Activated T-helper 17 cell treated with anti-CD3 and anti-CD28 coated beads, Interleukin-2, amount 50 U/mL, for 72 hours (primary cell): ENCODE measurements at places on chromosomes 4 and X. TPM values are rescaled to one million over a fixed set of nuclear protein-coding genes. Genes with fewer than 3 reads are reported as not detected.

DNA sequence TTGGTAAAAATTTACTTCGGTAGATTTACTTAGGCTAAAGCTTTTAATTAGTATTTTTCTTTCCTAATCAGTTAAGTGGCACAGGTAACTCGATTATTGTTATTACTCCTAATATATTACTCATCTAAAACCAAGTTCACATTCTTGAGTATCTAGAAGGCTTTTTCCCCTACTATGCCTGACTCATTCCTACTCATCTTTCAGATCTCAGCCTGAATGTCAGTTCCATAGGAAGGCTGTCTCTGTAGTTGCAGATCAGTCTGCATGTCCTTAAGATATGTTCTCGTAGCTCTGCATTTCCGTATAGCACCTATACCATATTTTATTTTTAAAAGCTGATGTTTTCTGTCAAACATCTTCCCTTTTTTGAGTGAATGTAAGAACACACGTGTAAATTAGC is 5.9 kb upstream of the FAM184B start:
- peak; percentile 77 for ATAC-seq

DNA sequence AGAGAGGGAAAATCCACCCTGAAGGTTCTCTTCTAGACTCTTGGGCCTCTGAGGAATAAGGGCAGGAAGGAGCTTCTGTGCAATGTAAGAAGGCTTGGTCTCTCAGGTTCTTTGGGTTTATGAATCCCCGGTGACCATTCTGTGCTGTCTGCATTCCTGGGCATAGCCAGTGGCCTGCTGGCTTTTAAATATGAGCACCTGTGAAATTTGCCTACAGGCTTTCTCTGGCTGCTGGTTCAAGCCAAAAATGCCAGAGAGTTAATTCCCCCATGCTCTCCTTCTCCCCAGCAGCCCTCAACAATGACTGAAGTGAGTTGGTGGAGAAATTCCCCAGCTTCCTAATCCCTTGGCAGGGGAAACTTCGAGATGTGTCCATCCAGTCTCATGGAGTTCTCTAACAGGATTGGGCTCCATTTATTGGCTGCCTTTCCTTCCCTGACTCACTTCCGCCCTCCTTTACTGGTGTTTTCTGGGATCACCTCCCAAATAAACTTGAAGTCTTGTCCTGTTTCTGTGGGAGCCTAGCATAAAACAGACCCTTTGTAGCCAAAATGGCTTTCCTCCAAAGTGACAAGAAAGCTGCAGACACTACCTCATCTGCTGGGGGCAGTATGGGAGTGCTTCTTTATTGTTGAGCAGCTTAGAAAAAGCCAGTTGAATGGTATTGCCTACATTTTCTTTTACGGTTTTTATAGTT is 179.4 kb upstream of the CASK start:
- no peak for ATAC-seq

The ATP2B3 gene
- not detected for total RNA-seq

- ATAC-seq, result peak; percentile 37
These were observed 90.1 kb downstream of the IRF2 start for GRCh38 chr4:184384056-184384809.

GRCh38 chr4:76060506-76060905 is 14.0 kb upstream of the ART3 start:
- no peak for ATAC-seq

GRCh38 chrX:57822818-57823217 is 87.4 kb downstream of the ZXDA start:
- no peak for ATAC-seq

DNA sequence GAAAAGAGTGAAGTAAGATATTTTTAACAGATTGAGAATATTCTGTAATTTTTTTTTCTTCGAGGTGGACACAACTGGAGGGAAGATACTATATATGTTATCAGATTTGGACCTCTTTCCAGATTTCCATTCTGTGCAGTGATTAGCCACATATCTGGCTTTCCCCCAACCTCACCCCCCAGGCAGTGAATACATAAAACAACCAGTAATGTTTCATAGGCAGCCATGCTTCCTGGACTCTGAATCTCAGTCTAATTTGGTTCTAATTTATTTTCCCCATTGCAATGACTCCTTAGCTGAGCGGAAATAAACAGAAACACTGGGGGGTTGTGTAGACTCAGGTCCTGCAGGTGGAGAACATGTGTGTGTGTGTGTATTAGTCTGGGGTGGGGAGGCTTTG is 226.5 kb downstream of the FBXW7 start:
- no peak for ATAC-seq

- no peak for ATAC-seq
These were observed 1.4 kb downstream of the PAQR3 start for GRCh38 chr4:78937837-78938236.

- ATAC-seq, result no peak
These were observed 1.8 kb downstream of the MAOB start for GRCh38 chrX:43880425-43880824.

- no peak for ATAC-seq
These were observed 175.1 kb upstream of the KIT start for GRCh38 chr4:54482529-54483200.

DNA sequence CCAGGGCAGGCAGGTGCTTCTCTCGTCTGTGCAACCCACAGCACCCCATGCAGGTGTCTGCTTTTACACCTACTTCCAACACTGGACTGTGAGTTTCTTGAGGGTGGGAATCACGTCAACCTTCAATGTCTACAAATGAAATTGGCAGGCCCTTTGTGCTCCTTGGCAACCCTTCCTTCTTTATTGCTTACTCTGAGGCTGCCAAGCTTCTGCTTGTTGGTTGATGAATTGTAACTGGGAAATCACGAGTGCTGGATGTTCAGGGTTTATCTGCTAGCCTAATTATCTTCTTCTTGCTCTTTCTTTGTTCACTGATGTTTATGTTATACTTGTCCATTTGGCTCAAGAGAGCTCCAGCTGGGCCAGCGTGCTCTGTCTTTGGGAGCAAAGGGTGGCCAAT is 2.5 kb upstream of the DGAT2L6 start:
- ATAC-seq, result no peak

The SH3RF1 gene
- 1.4 TPM for total RNA-seq

The PPP1R2C gene
- total RNA-seq, result not detected

The MTCP1 gene
- total RNA-seq, result 19.8 TPM
